ENCODE measurements at places on chromosomes 1 and 21.

GRCh38 chr1:245583575-245584330, 429.0 kb downstream of the KIF26B start:
- DNase-seq: no peak

GRCh38 chr1:17250601-17251000, 1.7 kb downstream of the PADI3 start:
- DNase-seq: no peak

GRCh38 chr1:75672528-75673393, 51.7 kb upstream of the ACADM start:
- DNase-seq: no peak

- DNase-seq: no peak
These were observed 9.1 kb downstream of the PPFIA4 start for GRCh38 chr1:203035111-203036000.

GRCh38 chr1:15364740-15365139, 44.9 kb upstream of the EFHD2 start:
- DNase-seq: no peak

GRCh38 chr1:103171041-103171590, 62.8 kb upstream of the COL11A1 start:
- DNase-seq: no peak

- DNase-seq: no peak
These were observed 5.7 kb downstream of the IL23R start for GRCh38 chr1:67171978-67172377.

DNA sequence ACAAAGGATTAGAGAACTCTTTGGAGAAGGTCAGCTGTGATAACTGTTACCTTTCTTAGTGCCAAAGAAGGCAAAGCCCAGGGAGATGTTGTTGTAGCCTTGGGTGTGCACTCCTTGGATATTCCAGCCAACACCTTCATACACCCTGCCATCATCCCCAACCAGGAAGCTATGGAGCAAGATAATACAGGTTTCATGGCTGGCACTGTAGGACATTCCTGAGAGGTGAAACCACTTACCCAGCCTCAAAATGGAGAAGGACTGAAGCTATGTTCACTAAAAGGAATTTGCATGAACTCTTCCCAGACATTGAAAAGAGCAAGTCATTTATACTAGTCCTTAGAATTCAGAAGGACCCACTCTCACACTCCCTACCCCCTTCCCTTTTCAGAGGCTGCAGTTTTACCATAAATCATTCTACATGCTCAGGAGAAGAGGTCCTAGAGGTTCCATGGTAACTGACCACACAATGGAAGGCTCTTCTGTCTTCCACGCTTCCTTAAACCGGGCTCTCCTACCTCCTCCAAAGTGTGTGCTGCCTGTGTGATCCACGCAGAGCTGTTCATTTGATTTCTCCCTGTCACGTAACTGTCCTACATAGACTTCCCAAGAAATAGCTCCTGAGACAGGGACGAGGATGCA, 5.5 kb downstream of the PGLYRP4 start:
- DNase-seq: no peak

DNA sequence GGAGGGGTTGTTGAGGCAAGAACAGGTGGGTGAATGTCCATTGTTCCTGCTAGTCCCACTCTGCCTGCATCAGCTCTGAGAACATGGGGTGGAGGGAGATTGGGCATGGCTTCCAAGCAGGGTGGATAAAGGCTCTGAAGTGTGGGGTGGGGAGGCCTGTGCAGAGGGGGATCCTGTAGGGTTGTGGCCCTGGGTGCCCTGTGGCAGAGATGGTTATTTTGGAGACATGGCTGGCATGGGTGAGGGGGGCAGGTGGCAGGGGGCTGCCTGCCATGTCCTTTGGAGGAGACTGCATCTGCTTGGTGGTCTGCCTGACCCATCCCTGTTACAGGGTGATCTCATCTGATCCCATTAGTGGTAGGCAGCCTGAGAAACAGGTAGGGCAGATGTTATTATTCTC, 11.2 kb downstream of the MYOG start:
- no peak for DNase-seq

- no peak for DNase-seq
These were observed 14.5 kb upstream of the CBR3 start for GRCh38 chr21:36120304-36120888.

All from heart right ventricle (tissue), 16 donors.